ENCODE measurements at places on chromosomes 16 and 17.

DNA sequence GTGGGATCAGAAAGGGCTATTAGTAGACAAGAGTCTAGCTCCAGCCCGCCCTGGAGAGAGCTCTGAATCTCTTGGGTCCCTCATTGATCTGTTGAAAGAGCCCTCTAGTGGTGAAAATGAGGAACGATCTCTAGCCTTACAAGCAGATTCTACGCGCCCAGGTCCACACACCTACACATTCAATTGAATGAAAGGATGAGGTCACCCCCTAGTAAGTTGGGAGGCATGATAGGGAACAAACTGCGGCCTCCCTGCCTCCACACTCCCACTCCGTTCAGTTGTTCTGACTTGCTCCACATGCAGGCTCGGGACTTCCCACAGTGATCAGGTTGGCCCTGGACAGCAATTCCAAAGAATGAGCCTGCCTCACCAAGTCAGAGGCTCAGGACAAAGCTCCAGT, 2.9 kb upstream of the CACNG3 start:
- peak; percentile 75 for DNase-seq

DNA sequence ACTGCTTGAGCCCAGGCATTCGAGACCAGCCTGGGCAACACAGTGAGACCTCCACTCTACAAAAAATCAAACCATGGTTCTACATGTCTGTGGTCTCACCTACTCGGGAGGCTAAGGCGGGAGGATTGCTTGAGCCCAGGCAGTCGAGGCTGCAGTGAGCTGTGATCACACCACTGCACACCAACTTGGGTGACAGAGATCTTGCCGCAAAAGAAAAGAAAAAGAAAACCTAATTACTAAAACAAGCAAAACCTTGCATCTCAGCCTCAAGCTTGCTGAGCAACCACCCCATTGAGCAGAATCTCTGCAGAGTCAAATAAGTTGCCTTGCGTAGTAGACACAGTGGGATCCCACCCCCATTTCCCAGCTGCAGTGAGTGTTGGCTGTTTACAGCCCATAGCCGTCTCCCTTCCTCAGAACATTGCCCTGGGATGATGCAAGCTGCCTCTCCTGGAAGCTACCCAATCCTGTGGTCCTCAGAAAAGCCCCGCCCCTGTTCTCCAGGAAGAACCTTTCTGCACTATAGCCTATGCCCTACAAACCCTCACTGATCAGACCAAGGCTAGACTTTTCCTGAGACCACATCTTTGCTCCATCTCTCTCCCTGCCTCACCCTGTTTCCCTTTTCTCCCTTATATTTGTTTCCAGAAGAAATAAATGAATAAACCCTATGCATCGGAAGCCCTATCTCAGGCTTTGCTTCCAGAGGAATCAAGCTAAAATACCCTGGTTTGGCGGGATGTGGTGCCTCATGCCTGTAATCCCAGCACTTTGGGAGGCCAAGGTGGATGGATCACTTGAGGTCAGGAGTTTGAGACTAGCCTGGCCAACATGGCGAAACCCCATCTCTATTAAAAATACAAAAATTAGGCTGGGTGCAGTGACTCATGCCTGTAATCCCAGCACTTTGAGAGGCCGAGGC, 16.7 kb upstream of the ERN2 start:
- DNase-seq, result peak; percentile 29

DNA sequence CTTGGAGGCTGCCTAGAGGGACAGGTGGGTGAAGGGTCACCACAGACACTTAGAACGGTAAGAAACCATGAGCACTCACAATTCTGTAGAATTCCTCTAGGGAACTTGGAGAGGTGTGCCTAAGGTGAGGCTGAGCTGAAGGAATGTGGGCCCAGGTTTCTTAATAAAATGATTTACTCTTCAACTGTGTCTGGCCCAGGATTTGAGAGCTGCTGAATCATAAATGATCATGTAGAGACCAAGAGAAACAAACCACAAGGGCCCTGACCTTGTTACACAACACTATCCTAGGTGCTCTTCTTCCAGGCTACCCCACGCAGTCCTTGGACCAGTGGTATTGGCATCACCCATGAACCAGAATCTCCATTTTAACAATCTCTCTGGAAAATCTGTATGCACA, 27.7 kb downstream of the ZNF18 start:
- DNase-seq, result no peak

GRCh38 chr17:51860954-51861561, 297.5 kb downstream of the CA10 start:
- DNase-seq, result peak; percentile 25

GRCh38 chr16:82924075-82924854, 297.5 kb downstream of the CDH13 start:
- peak; percentile 79 for DNase-seq

GRCh38 chr16:69424935-69425784, 741 bp downstream of the CYB5B start:
- no peak for DNase-seq

DNA sequence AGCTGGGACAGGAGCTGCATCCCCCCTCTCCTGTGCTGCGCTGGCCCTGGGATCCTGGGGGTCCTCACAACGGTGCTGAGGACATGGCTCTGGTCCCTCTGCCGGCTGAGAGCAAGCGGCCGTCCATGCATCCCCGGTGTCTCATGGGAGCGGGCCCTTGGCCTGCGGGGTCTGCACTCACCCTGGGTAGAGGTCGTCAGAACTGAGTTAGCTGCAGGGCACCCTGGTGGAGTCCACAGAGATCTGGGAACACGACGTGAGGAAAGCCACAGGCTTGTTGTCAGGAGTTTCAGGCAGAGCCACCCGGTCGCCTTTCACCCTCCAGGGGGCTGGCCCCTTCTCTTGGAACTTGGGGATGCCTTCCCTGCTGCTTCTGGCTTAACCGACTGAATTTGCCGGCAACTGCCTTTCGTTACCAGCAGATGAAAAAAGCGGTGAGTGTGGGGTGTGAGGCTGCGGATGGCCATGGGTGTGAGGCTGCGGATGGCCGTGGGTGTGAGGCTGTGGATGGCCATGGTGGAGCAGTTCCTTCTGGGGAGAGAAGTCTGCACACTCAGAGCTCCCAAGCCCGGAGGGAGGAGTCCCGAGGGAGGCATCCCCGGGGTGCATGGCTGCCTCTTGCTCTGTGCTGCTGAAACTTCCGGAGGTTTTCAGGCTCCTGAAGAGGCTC, 81.7 kb downstream of the LMF1 start:
- no peak for DNase-seq

DNA sequence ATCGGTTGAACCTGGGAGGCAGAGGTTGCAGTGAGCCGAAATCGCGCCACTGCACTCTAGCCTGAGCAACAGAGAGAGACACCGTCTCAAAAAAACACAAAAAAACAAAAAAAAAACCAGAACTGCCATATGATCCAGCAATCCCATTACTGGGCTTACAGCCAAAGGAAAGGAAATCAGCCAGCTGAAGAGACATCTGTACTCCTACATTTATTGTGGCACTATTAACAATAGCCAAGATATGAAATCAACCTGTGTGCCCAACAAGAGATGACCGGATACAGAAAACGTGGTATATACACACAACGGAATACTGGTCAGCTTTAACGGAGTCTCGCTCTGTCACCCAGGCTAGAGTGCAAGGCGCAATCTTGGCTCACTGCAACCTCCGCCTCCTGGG, 14.6 kb downstream of the FANCA start:
- DNase-seq, result no peak

DNA sequence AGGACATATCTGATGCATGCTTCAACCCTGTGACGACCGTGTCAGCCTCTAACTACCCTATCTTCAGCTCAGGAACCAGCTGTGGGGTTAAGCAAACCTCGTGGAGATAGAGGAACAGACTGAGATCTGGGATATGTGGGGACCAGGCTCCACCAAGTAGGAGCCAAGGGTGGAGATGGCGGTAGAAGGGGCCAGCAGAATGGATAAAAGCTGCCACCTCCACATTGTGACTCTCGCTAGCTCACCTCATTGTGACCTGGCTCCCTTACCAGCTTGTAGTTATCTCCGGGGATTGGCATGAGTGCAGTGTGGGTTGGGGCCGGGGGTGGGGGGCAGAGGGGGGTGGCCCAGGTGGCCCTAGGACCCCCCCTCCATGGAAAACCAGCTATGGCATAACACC, at the start of gene SPEM2:
SPEM2 (plus strand) TSS at position 301 of the 400 bp plus-strand sequence; CDS start at position 374, 73 bp downstream.
- DNase-seq, result no peak

GRCh38 chr16:22163806-22164205, 1.5 kb downstream of the SDR42E2 start:
- DNase-seq, result no peak

GRCh38 chr16:84613408-84614072, 4.3 kb downstream of the COTL1 start:
- no peak for DNase-seq

Measured in SW480 (cell line).